ENCODE measurements at places on chromosomes 16 and 17.

GRCh38 chr16:4372001-4372577 lies 441 bp downstream of the VASN start:
- DNase-seq = no peak

- DNase-seq = no peak
Measured at GRCh38 chr17:50076591-50077235, 18.4 kb upstream of the PDK2 start.

DNA sequence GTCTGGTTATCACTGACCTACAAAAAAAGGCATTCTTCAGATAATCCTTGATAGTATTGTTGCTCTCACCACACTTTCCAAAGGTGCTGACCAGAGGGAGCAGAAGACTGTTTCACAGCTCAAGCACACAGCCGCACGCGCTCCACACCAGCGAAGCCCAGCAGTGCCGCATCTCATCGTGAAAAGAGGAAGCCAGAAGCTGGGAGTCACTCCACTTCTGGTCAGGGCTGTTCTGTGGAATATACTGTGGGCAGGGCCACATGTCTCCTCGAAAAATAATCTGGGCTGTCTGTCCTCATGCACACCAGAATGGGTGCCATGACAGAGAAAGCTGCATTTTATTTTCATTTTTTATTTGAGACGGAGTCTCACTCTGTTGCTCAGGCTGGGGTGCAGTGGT lies 7.3 kb upstream of the PRSS36 start:
- DNase-seq = no peak

DNA sequence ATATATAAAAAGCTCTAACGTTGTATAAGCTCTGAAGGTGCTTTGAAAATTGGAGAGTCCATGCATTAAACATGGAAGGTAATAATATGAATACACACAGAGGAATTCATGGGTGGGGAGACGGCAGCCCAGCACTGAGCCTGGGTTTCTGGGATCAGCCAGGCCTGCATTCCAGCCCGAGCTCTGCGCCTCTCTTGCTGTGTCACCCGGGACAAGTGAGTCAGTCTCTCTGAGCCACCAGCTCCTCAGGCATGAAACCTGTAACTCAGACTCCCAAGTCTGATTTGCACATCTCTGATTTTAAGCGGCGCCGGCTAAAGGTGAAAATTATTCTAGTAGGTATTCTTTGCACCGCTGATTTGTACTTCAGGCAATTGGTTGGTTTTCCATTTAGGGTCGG lies 238.8 kb downstream of the MRTFB start:
- DNase-seq = no peak

All from stimulated activated CD8-positive, alpha-beta memory T cell treated with anti-CD3 and anti-CD28 coated beads, Interleukin-15, amount 100 ng/mL, for 24 hours (primary cell).